ENCODE measurements at places on chromosomes 2 and 18.
A peak's percentile ranks its signal among the peaks of the same experiment; 100 is the strongest.

DNA sequence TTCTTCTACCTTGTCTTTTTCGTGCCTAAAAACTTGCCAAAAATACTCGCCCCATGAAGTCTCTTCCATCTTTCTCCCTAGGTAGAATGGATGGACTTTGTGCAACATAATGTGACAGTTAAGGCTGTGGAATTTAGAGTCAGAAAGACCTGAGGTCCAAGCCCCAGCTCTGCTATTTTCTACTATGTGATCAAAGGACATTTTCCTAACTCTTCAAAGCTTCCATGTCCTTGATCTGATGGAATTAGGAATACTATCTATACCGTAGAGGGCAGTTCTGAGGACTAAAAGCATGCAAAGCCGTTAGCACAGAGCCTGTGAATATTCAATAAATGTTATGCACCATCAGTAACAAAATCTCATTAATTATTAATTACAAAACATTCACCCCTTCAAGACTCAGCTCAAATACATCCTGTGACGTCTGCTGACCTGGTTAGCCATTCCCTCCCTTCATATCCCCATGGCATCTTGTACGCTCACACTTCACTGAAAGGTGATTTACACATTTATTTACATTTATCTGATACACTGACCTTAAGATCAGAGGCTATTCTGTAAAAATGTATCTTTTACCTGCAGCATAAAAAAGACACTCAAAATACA is 15.1 kb downstream of the IWS1 start:
- no peak for DNase-seq

GRCh38 chr18:22674272-22674671 is 256.6 kb upstream of the CTAGE1 start:
- DNase-seq: no peak

- DNase-seq: no peak
These were observed 62.9 kb downstream of the EML4 start for GRCh38 chr2:42232024-42232423.

DNA sequence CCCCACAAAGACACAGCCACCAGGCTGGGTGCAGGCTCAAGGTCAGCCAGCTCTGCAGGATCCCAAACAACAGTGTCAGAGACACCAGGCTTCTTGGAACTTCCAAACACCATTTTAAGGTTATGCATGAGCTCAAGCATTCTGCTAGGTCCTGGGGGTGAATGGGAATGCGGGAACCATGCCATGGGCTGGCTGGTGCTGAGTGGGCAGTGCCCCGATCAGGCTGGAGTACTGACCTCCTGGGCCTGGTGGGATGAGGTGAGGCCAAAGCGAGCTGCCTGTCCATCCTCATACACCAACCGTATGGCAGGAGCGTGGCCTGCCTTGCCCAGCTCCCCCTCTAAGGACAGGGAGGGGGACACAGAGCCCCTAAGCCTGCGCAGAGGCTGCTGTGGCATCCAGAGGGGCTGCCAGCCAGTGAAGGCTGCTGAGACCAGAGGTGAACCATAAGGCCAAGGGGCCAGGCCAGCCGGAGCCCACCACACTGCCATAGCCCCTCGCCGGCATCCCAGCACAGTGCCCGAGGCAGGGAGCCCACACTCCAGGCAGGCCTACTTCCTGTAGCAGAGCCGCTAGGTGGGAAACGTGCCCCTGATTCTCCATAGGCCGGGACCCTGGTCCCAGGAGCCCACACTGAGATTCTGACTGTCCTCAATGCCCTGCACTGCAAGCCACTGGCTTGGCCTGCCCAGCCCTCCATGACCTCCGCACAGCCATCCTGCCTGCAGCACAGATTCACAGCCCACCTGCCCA is 135.0 kb downstream of the HDAC4 start:
- no peak for DNase-seq

GRCh38 chr2:28327581-28327955 is 65.1 kb upstream of the FOSL2 start:
- no peak for DNase-seq

DNA sequence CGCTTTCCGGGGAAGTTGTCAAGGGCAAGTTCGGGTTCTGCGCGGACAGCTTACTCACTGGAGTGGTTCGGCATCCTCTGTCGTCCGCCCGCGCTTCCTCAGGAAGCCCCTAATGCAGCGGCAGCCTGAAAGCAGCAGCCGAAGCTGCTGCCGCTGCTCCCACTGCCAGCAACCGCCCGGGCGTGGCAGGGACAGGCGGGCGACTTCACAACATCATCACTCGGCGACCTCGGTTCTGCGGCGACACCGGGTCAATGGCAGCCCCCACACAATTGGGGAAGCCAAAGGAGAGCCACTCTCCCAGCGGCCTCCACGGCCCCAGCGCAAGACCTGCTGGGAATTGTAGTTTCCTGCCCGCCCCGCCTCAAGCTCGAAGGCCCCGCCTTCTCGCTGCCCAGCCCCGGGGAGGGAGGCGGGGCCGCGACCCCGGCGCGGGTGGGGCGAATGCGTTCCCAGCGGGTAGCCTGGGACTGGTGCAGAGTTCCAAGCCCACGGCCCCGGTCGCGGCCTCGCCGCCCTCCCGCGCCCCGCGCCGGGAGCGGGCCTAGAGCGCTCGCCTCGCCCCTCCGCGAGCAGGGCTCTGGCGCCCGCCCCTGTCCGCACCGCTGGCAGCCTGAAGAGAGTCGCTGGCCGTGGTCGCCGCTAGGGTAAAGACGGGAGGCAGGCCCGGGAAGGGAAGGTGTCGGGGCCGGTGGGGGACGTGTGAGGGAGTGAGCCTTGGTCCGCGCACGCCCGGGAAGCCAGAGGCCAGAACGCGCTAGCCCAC is at the start of the genes STRADB and TRAK2:
TSS of gene STRADB (plus strand) at position 449 of the 766 bp plus-strand sequence. CDS start 3,101 bp downstream, outside the sequence.
TSS of gene TRAK2 (minus strand) at position 167 of the 766 bp plus-strand sequence. CDS start 30,951 bp downstream, outside the sequence.
- DNase-seq: peak; percentile 89

DNA sequence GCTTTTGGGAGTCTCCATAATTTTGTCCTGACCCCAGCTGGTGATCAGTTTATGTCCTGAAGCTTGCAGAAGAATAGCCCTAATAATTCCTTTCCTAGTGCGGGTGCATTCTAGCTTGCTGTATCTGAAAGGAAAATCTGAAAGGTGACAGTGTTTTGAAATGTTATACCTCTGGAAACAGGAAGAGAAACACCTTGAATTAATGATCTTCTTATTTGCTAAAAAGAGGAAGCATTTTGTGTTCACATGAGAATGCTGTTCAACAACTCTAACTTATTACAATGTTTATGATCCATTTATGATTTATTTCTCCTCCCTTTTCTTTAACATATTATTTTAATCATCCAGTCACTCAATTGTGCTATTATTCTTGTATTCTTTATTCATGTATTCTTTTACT is 66.9 kb upstream of the CAVIN2 start:
- no peak for DNase-seq

All from activated CD4-positive, CD25-positive, alpha-beta regulatory T cell treated with anti-CD3 and anti-CD28 coated beads, Interleukin-2, amount 50 U/mL, for 72 hours (primary cell).